ENCODE measurements at places on chromosomes 5 and 9.

- DNase-seq, result no peak
These were observed 273.2 kb upstream of the MPDZ start for GRCh38 chr9:13552606-13553215.

DNA sequence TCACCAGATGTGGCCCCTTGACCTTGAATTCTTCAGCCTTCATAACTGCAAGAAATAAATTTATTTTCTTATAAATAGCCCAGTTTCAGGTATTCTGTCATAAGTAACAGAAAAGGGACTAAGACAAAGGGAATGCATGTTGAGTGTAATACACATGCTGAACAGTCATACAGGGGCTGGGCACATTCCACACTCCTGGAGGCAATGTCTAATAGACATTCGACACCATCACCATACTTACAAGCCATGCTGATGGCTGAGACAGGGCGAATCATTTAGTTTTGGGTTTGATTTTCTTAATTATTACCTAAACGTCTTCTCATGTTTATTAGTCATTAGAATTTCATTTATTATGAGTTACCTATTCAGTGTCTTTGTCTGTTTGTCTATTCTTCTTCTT lies 68.5 kb downstream of the TENT4A start:
- DNase-seq, result no peak

DNA sequence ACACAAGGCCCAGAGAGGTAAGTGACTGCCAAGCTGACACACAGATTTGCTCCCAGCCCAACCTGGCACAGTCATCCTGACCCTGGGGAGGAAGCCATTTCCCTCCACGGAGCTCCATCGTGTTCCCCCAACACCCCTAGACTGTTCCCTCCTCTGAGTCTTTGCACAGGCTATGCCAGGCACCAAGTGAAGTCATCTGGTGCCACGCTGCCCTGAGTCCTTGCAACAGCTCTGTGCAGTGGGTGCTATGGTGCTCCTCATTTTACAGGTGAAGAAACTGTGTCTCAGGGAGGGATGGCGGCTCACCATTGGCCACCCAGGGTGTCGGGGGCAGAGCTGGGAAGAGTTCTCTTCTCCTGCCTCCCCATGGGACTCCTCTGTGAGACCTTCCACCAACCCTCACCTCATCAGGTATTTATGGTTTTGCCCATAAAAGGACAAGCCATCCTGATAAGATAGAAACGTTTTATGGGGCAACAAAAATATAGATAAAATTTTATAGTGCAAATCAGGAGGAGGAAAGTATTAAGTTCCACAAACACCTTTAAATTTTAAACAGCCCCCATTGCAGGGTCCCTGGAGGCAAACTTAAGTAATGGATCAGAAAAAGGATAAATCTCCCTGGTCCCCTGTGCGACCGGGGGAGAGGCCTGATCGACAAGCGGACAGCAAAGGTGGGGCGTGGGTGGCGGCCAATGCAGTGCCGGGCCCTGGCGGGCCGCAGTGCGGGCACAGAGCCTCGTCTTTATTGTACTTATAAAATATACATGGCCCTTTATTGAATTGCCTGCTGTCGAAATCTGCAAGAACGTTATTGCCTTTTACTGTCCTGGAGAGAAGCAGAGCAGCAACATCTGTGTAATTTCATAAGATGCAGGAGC lies 50.2 kb upstream of the ZBTB43 start:
- DNase-seq, result no peak

DNA sequence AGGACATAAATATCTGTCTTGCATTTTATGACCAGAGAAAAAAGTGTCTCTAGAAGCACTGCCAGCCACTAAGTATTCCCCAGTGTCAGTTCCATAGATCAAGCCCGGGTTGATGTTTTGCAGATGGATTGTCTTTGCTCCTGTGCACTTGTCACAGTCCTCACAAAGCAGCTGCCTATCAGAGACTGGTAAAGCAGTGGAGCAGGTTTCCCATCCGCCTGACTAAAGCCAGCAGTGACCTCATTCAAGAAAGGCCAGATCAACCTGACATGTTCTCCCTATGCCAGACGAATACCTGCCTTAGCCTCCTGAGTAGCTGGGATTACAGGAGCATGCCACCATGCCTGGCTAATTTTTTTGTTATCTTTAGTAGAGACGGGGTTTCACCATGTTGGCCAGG lies 26.8 kb upstream of the GARNL3 start:
- no peak for DNase-seq

DNA sequence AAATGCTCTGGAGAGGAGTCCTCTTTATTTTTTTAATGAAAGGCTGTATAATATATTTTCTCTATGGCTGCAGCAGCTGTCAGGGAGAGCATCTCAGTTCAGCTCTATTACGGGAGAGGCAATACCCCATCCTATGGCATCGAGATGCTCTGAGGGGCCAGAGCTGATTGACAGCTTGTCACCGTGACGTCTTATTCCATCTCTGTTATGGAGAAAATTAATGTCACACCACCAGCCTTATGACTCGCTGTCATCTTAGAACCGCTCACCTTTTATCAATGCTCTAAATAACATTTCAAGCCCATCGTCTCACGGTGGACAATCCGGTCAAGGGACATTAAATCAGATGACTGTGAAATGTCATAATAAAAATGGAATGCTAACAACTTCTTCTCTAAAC lies 273.5 kb downstream of the SLF1 start:
- DNase-seq, result no peak

- no peak for DNase-seq
These were observed 977 bp upstream of the DPP7 start for GRCh38 chr9:137115394-137116026.

- DNase-seq, result no peak
These were observed 108.4 kb upstream of the RPS23 start for GRCh38 chr5:82386576-82386975.

GRCh38 chr9:120480707-120481106 lies 99.3 kb downstream of the CDK5RAP2 start:
- DNase-seq, result no peak

DNA sequence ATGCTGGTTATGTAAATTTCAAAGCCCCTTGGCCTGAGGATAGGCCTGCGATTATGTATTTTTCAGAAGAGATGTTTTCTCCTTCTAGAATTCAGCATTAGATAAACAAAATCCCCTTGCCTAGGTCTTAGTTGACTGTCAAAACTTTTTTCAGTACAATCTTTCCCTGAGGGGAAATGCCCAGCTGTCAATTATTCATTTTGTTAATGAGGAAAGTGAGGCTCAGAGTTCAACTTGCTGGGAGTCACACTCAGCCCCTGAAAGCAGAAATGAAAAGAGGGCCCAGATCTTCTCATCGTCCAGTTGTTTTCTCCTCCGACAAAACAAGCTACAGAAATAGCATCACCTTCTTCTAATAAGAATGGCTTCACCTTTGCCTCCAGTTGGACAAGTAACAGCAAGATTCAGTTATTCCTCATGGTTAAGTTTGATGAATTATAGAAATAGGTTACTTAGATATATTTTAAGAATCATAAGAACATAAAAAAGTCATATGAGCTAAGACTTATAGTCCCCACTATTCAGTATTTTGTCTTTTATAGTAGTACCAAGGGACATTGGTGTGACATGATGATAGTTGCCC lies 627.1 kb upstream of the WWC1 start:
- no peak for DNase-seq

- no peak for DNase-seq
These were observed at the start of gene SPATA6L for GRCh38 chr9:4666042-4666699. Gene SPATA6L, minus strand, starts transcription at chr9:4666480. Its CDS starts 230 bp downstream, at chr9:4666250.

- no peak for DNase-seq
These were observed 348.0 kb downstream of the ZNF608 start for GRCh38 chr5:124398460-124398859.

GRCh38 chr5:113112435-113112834 lies 135.8 kb downstream of the DCP2 start:
- DNase-seq, result no peak

DNA sequence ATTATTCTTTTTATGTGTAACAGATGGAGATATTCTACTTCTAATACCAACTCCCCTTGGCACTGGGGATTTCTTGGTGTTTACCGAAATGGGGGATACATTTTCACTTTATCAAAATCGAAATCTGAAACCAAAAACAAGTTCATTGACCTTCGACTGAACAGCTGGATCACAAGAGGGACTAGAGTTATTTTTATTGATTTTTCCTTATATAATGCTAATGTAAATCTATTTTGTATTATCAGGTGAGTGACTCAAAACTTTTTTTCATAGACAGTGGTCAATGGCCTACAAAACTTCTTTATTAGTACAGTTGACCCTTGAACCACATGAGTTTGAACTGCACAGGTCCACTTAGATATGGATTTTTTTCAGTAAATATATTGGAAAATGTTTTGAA lies 10.2 kb downstream of the PKD2L2 start:
- DNase-seq, result no peak
